ENCODE measurements at places on chromosomes 6 and 20.

- DNase-seq = no peak
Measured at GRCh38 chr6:39669973-39670342, 55.2 kb downstream of the KIF6 start.

DNA sequence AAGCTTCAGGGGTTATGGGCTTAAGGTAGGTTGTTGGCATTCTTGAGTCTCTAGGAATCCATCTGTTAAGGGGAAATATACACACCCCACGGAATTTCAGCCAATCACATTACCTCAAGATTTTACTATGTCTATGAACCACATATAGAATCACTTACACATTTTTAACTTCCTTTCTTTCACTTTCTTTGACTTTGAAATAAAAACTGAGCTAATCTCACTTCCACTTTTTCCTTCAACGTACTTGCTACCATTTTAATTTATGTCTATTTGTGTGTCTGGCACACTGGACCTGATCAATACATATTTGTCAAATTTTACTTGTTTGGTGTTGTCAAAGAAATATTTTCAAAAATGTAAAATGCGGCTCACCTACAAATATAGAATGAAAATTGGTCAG lies 545.4 kb upstream of the JAG1 start:
- no peak for DNase-seq

DNA sequence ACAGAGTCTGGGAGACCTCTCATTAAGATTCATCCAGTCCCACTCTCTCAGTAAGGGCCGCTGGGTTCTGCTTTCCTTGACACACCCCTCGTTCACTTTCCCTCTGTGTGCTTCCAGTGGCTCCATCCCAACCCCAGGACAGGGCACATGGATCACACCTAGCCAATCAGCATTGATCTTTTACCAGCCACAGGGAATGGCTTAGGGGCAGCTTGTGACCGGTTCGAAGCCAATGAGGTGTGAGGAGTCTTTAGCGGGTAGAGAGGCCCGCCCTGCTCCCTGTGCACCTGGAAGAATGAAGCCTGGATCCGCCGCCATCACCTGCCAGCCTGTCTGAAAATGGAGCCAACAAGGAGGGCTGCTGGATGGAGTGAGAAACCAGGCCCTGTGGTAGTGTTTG lies 35.2 kb upstream of the OVOL2 start:
- DNase-seq = no peak

GRCh38 chr6:63527658-63528514 lies 44.4 kb upstream of the LOC128125822 start:
- no peak for DNase-seq

DNA sequence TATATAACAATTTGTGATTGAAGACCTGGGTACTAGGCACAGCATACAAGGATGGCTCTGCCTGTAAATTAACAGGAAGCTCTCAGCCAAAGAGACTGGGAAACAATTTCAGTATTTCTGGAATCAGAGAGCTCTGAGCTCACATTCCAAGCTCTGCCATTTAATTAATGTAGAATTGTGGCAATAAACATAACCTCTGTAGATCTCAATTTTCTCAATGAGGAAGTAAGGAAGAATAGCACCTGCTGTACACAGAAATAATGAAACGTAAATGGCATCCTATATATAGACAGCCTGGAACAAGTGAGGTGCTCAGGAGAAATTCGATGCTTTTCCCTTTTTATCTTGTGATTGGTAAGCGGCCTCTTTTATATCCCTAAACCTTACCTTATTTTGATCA lies 538.5 kb upstream of the JAG1 start:
- DNase-seq = no peak

DNA sequence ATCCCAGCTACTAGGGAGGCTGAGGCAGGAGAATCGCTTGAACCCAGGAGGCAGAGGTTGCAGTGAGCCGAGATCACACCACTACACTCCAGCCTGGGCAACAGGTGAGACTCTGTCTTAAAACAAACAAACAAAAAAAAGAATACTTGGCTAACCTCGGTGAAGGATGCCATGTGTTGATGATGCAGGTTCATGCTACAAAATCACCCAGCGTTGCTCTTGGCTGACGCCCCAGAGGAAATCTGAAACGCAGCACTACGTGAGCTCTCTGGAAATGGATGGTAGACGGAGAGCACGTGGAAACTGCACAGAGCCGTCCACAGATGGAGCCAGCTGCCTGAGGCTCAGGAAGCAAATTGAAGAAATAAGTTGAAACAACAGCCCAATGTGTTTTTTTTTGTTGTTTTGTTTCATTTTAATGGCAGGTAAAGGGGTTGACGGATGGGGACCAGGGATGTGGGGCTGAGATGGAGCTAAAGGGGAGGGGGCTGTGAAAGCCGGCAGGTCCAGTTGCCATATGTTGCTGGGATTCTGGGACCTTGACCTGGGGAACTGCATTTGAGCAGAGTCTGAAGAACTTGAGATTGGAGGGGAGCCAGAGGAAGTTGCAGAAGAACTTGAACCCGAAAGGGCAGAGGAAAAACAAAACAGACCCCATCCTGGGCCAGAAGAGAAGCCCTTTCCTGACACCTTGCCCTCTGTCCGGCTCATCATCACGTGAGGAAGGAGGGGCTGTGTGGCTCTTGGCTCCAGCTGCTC lies 12.8 kb upstream of the MANBAL start:
- DNase-seq = peak; percentile 68

All from GM13977 (cell line).